ENCODE measurements at places on chromosomes 2 and 18.

GRCh38 chr2:52939250-52939649 lies 828.4 kb upstream of the CHAC2 start:
- no peak for DNase-seq

GRCh38 chr2:230914886-230915285 lies 10.2 kb downstream of the GPR55 start:
- DNase-seq: no peak

- DNase-seq: no peak
Observed at GRCh38 chr2:158722266-158723105, 72.6 kb upstream of the DAPL1 start.

DNA sequence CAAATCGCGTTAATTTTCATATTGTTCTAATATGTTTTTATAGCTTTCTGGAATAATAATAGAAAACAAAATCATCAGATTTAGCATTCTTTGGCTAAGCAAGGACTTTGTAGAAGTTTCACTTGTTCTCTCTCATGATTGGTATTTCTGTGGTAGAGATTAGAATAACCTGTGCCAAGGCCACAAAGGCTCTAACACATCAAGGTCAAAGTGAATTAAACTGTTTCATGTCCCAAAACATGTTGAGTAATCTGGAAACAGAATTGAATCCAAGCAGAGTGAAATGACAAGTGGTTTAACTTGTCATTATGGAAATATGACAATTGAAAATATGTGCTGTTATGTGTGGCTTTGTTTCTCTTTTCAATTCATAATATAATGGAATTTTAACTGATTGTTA lies 617.4 kb downstream of the CCDC85A start:
- DNase-seq: no peak

GRCh38 chr18:79631096-79631507 lies 48.5 kb upstream of the CTDP1 start:
- DNase-seq: no peak

GRCh38 chr18:23238152-23238531 lies 102.9 kb downstream of the CABLES1 start:
- DNase-seq: no peak

- DNase-seq: no peak
Observed at GRCh38 chr2:238166391-238167343, 7.9 kb downstream of the ERFE start.

- no peak for DNase-seq
Observed at GRCh38 chr2:241304039-241304670, 11.3 kb downstream of the HDLBP start.

- no peak for DNase-seq
Observed at GRCh38 chr2:31387850-31388249, 26.7 kb downstream of the XDH start.

DNA sequence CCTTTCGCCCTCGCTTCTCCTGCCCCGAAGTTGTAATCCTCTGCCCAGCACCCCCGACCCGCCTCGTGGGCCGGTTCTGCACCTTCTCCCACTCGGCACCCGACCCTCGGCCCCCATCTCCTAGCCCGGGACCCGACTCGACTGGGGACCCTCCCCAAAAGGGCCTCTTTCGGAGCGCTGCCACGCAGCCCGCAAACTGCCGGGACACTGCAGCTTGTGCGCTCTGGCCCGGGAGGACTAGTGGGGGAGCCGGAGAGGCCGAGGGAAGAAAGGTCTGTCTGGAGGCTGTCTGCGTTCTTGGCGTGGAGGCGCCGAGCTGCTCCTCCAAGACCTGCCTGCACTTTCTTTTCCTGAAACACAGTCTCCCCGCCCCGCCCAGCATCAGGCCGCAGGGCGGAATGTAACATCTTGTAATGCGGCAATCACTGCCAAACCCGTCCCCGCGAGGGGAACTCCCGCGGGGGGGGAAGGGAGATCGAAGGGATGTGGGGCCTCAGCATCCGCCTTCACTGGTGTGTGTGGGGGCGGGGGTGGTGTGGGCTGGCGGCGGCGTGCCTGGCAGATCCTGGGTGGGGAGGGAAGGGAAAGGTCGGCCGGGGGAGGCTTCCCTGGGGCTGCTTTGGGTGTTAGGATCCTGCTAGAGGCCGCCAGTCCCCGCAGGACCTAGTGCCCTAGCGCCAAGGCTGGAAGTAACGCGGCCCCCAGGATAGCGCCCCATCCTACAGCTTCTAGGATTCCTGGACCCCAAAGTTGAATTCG lies 7.4 kb downstream of the DLX2 start:
- DNase-seq: no peak

DNA sequence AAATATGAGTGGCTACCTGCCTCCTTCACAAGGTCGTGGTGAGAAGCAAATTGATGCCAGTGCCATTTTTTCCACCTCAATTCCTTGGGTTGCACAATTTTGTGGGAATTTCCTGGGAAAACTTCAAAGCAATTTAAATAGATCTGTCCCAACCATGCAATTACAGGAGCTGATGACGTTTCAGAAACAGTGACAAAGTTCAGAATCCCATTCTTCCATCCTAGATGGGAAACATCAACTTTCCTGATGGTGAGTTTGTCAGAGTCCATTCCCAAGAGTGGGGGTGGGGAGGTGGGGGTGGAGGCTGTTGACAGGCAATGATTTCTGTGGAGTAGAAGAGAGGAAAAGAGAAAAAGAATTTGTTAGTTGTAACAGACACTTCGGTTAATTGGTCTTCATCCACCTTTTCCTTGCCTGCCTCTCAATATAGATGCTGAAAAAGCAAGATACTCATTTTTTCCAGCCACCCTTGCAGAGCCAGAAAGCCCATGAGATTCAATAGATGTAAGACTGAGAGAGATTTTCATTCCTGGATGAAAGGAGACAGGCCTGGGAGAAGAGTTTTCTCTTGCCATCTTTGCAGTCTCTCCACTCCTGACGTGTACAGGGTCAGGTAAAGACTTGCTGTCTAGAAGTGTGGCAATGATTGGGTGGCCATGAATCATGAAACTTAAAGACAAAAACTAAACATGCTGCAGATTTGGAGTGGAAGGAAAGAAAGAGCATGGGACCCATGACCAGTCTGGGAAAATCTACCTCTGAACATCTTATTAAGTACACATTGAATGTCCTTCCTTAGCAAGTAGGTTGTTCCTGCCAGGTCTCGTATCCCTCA lies 47.3 kb downstream of the SOCS6 start:
- no peak for DNase-seq

DNA sequence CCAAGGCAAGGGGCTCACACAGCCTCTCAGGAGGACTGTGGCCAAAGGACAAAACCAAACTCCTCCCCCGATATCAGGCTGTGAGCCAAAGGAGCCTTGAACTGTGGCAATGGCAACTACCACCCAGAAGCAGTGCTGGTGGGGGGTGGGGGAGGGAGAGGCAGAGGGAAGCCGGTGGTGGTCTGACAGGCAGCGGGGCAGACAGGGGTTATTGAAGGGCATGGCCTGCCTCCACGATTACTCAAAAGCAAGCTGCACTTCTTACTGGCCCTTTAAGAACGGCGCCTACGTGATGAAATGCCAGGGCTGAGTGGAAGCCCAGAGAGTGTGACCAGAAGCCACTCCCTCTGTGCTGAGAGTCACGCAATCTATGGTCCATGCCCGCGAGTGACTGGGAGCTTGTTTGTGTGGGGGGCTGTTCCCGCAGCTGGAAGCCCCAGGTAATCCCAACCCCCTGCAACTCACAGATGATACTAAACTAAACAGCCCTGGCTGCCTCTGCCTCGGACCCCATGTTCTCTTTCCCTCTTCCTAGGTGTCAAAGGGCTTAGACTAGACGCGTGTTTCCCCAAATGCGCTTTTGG lies 128.2 kb upstream of the CXCR4 start:
- no peak for DNase-seq

GRCh38 chr2:236503100-236503499 lies 66.5 kb upstream of the ACKR3 start:
- no peak for DNase-seq

DNA sequence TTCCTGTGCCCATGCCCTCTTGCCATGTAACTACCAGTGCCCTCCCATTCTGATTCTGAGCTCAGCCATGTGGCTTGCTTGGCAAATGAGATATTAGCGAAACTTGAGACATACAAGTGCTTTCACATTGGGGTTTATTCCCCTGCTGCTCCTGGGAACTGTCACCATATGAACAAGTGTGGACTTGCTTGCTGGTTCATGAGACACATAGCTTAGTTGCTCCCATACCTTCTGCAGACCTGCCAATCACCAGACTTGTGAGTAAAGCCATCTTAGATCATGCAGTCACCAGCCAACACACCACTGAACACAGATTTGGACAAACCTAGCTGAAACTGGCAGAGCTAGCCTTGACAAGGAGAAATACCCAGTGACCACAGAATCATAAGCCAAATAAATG lies 155.1 kb downstream of the SS18 start:
- DNase-seq: no peak

DNA sequence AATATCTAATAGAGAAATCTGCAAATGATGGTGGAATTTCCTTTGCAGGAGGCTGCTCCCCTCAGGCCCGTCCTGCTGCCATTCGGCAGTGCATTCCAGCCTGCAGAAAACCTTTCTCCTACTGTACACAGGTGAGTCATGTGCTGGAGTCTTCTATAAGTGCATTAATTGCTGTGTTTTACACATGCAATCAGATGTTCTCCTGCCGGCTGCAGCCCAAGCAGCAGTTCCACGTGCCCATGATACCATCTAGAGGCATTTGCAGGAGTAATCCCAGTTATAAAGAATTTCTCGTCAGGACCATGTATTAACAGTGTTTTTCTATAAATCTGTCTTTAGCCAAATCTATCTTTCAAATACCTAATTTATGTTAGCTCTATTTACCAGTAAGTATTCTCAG lies 304.7 kb upstream of the HNMT start:
- DNase-seq: no peak

All from NCI-H1105 treated with DMSO at 0.1 percent for 48 hours (cell line).